ENCODE measurements at places on chromosomes 1 and 21.

GRCh38 chr1:160702100-160702499, 9.5 kb downstream of the CD48 start:
- no peak for DNase-seq

GRCh38 chr1:57111175-57111574, 145.4 kb upstream of the C8B start:
- DNase-seq = no peak

- DNase-seq = peak; percentile 41
These were observed 165.5 kb downstream of the ZSCAN20 start for GRCh38 chr1:33637846-33638440.

DNA sequence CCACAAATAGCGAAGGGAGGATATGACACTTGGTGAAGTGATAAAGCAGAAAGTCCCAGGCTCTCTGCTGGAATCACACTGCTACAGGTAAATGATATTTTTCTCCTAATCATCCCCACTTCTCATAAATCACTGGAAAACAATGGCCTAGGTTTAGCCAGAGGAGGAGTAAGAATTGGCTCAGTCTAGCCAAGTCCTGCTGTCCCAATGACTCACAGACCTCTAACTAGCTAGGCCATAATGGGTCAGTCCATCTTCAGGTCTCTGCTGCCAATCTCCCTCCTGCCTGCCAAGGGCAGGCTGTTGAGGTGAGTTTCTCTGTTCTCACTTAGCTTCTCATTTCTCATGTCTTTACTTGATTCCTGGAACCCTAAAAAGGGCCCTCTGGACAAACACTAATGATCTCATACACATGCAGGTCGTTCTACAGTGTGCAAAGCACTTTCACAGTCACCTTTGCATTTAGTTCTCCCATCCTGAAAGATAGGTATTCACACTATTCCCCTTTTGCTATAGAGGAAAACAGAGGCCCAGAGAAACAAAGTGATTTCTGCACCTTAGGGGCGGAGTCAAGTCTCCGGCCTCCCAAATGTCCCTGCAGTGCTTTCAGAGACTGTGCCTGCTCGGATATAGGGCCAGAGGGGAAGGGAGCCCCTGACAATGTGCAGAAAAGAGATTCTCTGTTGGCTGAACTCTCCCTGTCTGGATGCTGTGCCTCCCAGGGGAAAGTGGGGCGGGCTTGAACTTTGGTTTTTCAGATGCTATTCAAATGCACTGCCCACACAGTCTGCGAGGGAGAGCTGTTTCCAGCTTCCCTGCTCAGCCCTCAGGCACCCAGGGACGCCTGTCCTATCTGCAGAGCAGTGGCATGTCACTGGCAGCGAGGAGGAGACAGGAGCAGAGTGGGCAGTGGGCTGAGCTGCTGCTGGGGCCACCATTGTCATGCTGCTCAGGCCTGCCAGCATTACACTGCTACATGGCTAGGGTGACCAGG, 3.9 kb upstream of the CDK18 start:
- DNase-seq = peak; percentile 31

DNA sequence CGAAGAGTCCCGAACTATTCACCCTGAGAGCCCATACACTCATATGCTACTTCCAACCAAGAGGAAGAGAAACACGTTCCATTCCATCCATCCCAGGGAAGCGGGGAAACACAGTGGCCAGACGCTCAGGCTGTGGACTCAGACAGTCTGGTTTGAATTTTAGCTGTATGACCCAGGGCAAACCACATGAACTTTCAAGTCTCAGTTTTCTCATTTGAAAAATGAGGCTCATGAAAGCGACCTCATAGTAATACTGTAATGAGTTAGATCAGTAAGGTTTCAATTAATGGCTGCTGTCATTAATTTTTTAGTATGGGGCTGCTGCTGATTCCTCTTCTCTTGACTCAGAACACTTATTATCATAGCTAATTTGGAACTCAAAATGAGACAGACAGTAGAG, 1.5 kb downstream of the FCRL4 start:
- no peak for DNase-seq

DNA sequence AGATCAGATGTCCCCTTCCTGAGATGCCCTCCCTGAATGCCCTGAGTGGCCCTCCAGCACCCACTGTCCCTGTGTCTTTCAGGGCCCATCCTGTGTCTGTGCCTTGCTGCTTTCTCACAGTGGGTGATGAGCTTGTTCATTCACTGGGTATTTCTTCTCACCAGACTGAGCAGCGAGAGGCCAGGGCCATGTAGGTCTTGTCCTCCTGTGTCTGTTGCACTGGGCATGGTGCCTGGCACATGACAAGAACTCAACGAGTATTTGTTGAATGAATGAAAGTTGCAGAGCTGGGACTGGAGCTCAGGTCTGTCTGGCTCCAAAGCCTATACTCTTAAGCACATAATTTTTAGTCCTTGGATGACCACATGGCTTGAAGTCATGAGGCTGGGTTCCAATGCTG, 93.8 kb downstream of the PTPRU start:
- DNase-seq = no peak

DNA sequence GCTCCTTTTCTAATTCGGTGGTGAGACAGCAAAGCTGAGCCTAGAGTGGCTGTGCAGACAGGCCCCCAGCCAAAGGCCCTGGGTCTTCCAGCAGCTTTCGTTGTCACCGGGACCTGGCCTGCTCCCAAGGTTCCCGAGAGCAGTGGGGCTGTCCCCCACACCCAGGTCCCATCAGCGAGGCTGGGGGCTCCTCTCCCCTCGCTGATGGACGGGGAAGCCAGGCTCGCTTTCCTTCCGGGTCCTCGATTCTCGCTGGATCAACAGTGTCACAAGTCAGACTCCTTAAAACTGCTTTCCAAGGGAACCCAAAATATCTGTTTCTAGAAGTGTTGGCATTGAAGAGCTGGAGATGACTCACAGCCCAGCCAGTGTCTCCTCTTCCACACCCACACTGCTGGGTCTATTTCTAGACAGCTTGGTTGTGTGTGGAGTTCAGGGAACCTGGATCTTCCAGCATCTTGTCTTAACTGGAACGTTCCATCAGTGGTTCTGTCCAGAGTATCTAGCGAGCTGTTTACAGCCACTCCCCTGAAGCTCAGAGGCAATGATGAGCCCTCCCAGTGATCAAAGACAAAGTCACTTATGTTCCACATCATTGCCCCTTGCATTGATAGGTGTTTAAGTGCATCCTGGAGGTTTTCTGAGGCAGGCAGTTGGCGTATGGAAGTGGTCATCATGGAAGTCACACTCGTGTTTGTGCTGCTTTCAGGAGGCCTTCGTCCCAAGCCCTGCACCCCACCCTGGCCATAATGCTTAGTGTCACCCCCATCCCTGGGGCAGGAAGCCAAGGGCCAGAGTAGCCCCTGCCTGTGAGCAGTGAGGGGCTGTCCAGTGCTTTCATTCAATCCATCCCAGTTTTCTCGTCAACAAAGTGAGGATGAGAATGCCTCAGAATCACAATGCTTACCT, 35.2 kb downstream of the RRP1 start:
- DNase-seq = peak; percentile 71

Data from fibroblast of mammary gland (primary cell).